ENCODE measurements at places on chromosomes 4 and X. TPM values are rescaled to one million over a fixed set of nuclear protein-coding genes. Genes with fewer than 3 reads are reported as not detected.

DNA sequence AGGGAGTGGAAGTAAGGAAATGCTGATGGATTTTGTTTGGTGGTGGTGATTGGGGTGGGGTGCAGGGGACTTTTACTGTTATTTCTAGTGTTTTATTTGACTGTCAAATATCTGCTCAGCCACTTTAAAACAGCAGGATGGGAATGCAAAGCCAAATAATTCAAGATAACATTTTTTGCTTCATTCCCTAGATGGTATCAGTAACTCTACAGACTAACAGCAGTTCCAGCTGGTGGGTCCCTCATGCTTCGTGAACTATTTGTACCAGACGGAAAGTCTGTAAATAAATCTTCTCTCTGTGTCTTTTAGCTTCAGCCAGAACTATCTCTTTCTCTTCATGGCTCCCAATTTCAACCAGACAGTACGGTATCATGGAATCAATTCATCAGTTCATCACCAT lies 27.5 kb downstream of the GPR143 start:
- no peaks in the 10 kb centered on the region for H3K36me3 ChIP-seq
- H3K4me1 ChIP-seq: no peaks in the 10 kb centered on the region
- H3K27ac ChIP-seq: no peak overlapping the region
- no peak overlapping the region for H3K4me3 ChIP-seq

Gene SLC9B2
- 16.6 TPM for total RNA-seq

- no peak for DNase-seq
- H3K36me3 ChIP-seq: no peaks in the 10 kb centered on the region
- H3K4me3 ChIP-seq: no peak overlapping the region
Observed at GRCh38 chrX:130083107-130083490, 27.2 kb downstream of the ELF4 start.

GRCh38 chr4:180960743-180961401 lies 1282.3 kb upstream of the TENM3 start:
- no peaks in the 10 kb centered on the region for H3K4me1 ChIP-seq
- no peak for DNase-seq
- no peak overlapping the region for H3K27ac ChIP-seq
- no peak overlapping the region for H3K4me3 ChIP-seq
- no peaks in the 10 kb centered on the region for H3K36me3 ChIP-seq

DNA sequence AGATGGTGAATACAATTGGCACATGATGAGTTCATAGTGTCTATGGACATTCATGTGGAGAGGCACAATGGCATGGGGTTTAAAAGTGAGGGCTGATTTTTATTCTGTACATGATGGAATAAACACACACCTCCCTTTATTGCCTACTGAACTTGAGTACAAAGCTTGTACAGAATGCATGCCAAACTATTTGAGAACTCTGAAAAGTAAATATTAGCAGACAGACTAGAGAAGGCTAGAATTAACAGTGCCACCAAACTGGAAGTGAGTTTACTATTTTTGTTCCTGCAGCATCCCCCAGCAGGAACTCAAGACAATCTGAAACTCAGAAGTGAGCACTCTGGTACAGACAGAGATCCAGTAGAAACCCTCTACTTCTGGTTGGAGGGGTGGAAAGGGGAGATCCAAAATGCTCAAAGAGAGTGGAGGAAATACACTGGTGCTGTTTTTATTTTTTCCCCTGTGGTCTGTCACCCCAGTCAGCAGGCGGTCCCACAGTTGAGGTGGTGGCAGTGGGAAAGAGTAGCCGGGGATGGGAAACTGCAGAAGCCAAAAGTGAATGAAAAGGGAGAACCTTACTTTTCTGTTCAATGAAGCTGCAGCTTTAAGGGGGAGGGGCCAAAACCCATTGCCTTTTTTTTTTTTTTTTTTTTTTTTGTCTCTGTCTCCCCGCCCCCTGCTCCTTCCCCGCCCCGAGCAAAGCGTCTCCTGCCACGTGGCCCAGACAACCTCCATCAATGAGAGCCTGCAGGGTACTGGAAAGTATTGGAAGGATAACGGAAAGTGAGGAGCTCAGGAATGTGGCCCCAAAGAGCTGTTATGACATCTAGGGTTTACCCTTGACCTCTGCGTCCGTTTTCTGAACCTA lies 20.5 kb downstream of the AKAP4 start:
- no peak for DNase-seq
- no peak overlapping the region for H3K4me3 ChIP-seq
- no peaks in the 10 kb centered on the region for H3K4me1 ChIP-seq

DNA sequence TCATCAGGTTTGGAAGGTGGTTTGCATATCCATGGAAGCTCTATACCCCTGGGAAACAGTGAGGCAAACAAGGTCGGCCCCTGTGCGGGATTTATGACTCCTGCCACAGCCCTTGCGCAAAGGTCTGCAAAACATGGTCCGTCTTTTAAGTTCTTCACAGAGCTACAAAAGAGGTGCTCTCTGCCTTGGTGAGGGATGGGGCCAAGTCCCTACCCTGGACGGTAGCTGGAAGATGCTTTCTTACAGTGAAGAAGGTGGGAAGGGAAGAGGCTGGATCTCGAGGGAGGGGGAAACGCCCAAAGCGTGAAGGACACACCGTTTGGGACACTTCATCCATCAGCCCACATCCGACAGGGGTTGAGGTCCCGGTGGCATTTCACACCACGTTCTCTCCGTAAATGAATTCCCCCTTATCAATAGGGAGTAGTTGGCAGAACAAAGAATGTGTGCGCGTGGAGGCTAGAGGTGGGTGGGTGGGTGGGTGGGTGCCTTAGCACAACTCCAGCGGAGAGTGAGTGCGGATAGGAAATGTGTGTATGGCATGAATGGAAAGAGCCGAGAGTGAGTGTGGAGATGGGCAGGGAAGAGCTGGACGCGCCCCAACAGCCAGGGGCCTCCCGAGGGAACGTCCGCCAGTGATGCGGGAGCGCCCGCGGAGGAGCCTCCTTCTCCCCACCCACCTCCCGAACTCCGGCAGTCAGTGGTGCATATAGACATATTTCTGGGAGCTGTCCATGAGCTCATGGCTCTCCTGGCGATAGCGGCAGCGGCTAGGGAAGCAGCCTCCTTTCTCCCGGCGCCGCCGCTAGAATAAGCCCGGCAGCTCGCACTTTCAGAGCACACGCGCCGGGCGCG lies 68.3 kb downstream of the LARP7 start:
- H3K27me3 ChIP-seq: peaks cover 3% of the 10 kb centered on the region
- H3K4me3 ChIP-seq: peak overlapping the region; percentile 76
- peaks cover 17% of the 10 kb centered on the region for H3K4me1 ChIP-seq
- H3K27ac ChIP-seq: no peak overlapping the region
- DNase-seq: peak; percentile 78

Gene PARM1
- 10.3 TPM for total RNA-seq

Gene PAGE4
- total RNA-seq: not detected

Gene SLC16A2
- total RNA-seq: 4.2 TPM

- H3K4me3 ChIP-seq: no peak overlapping the region
- H3K27ac ChIP-seq: no peak overlapping the region
- H3K36me3 ChIP-seq: no peaks in the 10 kb centered on the region
- H3K27me3 ChIP-seq: no peaks in the 10 kb centered on the region
- H3K4me1 ChIP-seq: no peaks in the 10 kb centered on the region
Observed at GRCh38 chr4:37781131-37781455, 45.4 kb upstream of the PGM2 start.

GRCh38 chr4:160202802-160203201 lies 1099.9 kb downstream of the RAPGEF2 start:
- no peaks in the 10 kb centered on the region for H3K4me1 ChIP-seq
- no peak for DNase-seq
- H3K4me3 ChIP-seq: no peak overlapping the region
- H3K36me3 ChIP-seq: no peaks in the 10 kb centered on the region
- no peak overlapping the region for H3K27ac ChIP-seq

Gene SYN1
- 0.60 TPM for total RNA-seq

DNA sequence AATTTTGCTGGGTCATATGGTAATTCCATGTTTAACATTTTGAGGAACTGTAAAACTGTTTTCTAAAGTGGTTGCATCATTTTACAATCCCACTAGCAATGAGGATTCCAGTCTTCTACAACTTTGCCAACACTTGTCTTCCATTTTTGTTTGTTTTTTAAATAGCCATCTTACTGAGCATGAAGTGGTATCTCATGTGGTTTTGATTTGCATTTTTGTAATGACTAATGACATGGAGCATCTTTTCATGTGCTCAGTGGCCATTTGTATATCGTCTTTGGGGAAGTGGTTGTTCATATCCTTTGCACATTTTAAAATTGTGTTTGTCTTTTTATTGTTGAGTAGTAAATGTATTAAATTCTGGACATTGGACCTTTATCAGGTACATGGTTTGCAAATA lies 94.7 kb downstream of the TMEM131L start:
- peaks cover 76% of the 10 kb centered on the region for H3K36me3 ChIP-seq
- H3K4me1 ChIP-seq: no peaks in the 10 kb centered on the region
- no peak overlapping the region for H3K27ac ChIP-seq
- H3K27me3 ChIP-seq: no peaks in the 10 kb centered on the region

- H3K4me3 ChIP-seq: no peak overlapping the region
- no peaks in the 10 kb centered on the region for H3K36me3 ChIP-seq
- no peaks in the 10 kb centered on the region for H3K27me3 ChIP-seq
- no peaks in the 10 kb centered on the region for H3K4me1 ChIP-seq
- no peak for DNase-seq
Observed at GRCh38 chrX:148534291-148534690, 33.9 kb downstream of the AFF2 start.

DNA sequence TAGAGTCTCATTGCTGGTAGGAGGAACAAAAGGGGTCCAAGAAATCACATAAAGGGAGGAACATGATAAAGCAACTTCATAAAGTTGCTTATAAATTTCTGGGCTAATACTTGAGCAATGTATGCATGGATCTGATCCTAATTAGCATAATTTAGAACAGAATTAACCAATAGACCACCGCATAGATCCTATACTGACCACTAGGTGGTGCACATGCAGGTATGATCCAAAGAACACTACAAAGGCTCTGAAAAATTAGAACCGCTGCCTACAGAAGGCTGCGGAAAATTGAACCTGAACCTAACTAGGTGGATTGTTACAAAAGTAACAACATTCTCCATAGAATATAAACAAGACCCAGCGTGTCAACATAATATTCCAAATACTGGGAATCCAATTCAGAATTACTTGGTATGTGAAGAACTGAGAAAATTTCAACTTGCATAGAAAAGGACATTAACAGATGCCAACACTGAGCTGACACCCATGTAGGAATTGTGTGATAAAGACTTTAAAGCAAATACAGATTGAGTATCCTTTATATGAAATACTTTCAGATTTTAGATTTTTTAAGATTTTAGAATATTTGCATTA lies 23.3 kb downstream of the BRCC3 start:
- no peak overlapping the region for H3K4me3 ChIP-seq
- H3K27ac ChIP-seq: no peak overlapping the region
- H3K36me3 ChIP-seq: no peaks in the 10 kb centered on the region

Gene ZCCHC18
- 4.5 TPM for total RNA-seq

DNA sequence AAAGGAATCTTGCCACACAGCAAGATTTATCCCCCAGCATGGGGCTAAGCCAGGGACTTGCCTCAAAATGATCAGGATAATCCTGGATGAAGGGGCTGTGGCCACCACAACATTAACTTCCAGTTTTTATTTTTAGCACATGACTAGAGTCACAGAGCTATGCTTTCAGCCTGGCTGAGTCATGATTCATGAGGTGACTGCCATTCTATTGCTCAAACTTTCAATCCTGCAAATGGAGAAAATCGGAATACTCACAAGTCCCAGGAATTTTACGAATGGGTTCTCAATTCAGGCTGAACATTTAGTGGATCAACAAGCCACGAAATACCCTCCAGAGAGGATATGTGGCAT lies 70.7 kb upstream of the HPGD start:
- H3K4me1 ChIP-seq: no peaks in the 10 kb centered on the region
- H3K27me3 ChIP-seq: no peaks in the 10 kb centered on the region
- H3K36me3 ChIP-seq: no peaks in the 10 kb centered on the region
- no peak overlapping the region for H3K27ac ChIP-seq
- H3K4me3 ChIP-seq: no peak overlapping the region

Gene TMSB15A
- total RNA-seq: not detected

Gene CFAP299
- total RNA-seq: not detected

DNA sequence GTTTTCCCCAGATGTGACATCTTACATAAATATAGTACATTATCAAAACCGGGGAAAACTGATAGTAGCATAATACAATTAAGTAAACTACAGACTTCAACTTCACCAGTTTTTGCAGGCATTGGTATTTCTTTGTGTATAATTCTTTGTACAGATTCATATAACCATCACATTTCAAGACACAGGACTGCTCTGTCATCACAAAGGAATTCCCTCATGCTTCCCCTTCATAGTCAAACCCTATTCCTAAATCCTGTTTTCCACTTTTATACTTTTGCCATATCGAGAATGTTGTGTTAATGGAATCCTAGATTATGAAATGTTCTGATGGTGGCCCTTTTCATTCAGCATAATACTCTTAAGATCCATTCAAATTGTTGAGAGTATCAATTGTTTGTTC lies 36.0 kb downstream of the STIM2 start:
- H3K4me3 ChIP-seq: no peak overlapping the region
- no peaks in the 10 kb centered on the region for H3K27me3 ChIP-seq
- H3K27ac ChIP-seq: no peak overlapping the region
- H3K36me3 ChIP-seq: no peaks in the 10 kb centered on the region
- peaks cover 35% of the 10 kb centered on the region for H3K4me1 ChIP-seq
- no peak for DNase-seq

DNA sequence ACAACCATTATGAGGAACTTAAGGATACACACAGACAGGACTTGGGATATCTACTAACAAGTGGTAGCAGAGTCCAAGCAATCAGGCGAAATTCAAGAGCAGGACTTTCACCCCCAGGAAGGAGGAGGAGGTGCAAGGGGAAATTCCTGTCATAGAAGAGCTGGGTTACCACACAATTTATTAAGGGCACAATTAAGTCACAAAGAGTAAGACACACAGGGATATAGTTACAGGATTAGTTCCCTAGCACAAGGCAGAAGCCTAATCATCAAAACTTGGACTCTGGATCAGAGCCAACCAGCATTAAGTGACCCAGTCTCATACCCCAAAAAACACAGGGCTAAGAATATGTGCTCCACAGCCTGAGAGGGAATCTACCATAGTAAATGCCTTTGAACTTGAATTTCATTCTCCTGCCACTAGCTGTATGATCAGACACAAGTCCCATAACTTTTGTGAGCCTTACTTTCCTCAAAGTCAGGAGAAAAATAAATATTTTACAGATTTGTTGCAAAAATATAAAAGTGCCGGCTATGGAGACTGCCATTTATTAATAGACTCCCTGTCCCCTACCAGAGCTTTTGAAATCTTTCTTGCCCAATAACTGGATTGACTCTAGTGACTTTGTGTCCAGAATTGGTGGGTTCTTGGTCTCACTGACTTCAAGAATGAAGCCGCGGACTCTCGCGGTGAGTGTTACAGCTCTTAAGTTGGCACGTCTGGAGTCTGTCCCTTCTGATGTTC lies 87.0 kb downstream of the SYNPO2 start:
- no peak overlapping the region for H3K4me3 ChIP-seq
- no peaks in the 10 kb centered on the region for H3K36me3 ChIP-seq
- H3K27me3 ChIP-seq: no peaks in the 10 kb centered on the region
- no peaks in the 10 kb centered on the region for H3K4me1 ChIP-seq
